A172 (cell line): ENCODE measurements at places on chromosomes 7 and 10.

DNA sequence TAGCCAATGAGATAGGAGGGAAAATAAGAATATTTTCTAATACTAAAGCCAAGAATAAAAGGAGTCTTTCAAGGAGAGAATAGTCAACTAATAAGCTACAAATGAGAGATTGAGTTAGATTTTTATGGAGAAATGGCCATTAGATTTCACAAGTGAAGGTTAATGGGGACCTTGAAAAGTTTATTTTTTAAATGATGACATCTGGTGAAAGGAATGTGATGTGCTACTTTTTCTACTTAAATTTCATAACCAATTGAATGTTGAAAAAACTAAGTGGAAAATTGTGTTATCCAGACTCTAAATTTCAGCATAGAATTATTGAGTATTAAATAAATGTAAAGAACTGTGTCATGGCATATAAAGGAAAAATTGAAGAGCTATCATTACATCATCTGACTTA lies 125.7 kb downstream of the TSPAN12 start:
- DNase-seq, result no peak

GRCh38 chr7:33790746-33791145 lies 114.6 kb upstream of the BMPER start:
- no peak for DNase-seq

- DNase-seq, result no peak
Measured at GRCh38 chr10:30357075-30357801, 8.2 kb upstream of the MTPAP start.

GRCh38 chr10:71086439-71087080 lies 125.8 kb upstream of the UNC5B start:
- DNase-seq, result no peak

- DNase-seq, result no peak
Measured at GRCh38 chr10:64368298-64368697, 847.1 kb downstream of the REEP3 start.

DNA sequence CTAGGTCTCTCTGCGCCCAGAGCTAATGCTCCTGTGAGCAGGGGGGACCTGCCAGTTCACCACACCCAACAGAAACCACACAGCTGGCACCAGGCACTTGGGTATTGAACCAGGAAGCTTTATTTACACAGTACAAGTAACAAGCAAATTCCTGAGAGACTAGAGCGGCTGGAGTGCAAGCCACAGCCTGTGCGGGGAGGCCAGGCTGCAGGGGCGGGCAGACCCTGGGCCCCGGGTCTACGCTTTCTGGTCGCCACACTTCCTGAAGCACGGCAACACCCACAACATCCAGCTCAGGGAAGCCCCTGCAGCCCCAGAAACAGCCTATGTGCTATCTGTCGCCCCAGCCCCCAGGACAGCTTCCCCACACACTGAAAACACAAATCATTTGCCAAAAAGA lies 125.0 kb downstream of the FAM53B start:
- no peak for DNase-seq
